ENCODE measurements at places on chromosomes 2 and 18.

GRCh38 chr2:237868631-237869342 lies 9.4 kb downstream of the RAMP1 start:
- no peak for DNase-seq

- DNase-seq: no peak
Observed at GRCh38 chr2:197211881-197212342, 98.7 kb downstream of the ANKRD44 start.

GRCh38 chr2:70789304-70790135 lies 923 bp downstream of the FIGLA start:
- DNase-seq: peak; percentile 40

DNA sequence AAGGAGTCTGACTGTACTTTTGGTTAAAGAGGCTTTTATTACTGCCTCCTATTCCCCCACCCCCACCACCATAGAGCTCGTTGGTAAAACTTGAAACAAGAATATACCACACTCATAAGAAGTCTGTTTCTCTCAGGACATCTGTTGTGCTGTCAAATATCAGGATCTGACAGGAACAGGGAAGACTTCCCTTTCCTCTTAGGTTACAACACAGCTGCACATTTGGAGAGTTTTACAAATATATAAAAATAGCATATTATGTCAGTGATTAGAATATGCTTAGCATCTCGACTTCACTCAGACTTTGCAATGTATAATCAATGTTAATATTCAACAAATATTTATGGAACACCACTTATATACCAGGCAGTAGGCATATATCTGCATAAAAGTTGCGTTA lies 439.6 kb upstream of the REG3G start:
- DNase-seq: no peak

DNA sequence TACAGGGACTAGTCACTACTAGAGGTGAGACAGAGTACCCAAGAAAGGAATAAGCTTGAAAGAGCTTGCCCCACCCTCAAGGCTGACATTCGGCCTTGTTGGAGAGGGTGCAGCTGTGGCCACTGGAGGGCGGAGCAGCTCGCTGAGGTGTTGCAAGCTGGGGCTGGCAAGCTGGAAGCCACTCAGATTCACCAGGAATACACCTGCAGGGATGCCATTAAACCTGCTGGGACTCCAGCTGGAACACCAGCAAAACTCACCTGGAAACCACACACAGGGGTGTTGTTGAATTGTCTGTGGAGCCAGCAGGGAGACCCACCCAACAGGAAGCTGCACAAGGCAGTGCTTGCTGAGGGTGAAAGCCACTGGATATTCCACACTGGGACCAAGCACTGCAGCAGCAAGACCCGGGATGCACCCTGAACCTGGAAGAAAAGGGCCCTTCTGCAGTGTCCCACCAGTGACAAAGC lies 26.1 kb downstream of the KCTD18 start:
- no peak for DNase-seq

GRCh38 chr2:120300385-120300784 lies 45.6 kb upstream of the INHBB start:
- no peak for DNase-seq

GRCh38 chr18:3281456-3282400 lies 19.8 kb downstream of the MYL12B start:
- no peak for DNase-seq

- DNase-seq: no peak
Observed at GRCh38 chr2:42359965-42360483, 993 bp downstream of the COX7A2L start.

GRCh38 chr2:29528891-29529520 lies 392.4 kb downstream of the ALK start:
- no peak for DNase-seq

DNA sequence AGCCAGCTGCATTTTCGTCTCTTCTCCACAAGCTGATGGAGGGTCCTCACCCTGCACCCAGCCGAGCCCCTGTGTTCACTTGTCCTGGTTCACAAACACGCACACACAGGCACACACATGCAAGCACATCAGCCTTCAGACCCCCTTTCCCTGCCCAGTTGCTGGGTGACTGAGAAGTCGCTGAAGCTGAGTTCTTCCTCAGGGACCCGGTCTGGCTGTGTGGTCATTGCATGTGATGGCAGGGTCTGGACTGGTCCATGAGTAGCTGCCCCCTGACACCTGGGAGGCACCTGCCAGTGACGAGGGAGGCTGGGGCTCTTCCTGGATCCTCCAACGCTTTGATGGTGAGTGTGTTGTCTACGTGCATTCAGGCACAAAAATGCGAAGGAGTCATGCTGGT lies 546.1 kb upstream of the SALL3 start:
- no peak for DNase-seq

DNA sequence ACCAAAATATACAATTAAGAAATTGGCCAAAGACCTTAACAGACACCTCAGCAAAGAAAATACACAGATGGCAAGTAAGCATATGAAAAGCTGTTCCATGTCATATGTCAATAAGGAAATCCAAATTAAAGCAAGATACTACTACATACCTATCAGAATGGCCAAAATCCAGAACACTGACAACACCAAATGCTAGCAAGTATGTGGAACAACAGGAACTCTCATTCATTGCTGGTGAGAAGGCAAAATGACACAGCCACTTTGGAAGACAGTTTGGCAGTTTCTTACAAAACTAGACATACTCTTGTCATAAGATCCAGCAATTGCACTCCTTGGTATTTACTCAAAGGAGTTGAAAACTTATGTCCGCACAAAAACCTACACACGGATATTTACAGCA lies 20.3 kb upstream of the DNAJC10 start:
- DNase-seq: no peak

DNA sequence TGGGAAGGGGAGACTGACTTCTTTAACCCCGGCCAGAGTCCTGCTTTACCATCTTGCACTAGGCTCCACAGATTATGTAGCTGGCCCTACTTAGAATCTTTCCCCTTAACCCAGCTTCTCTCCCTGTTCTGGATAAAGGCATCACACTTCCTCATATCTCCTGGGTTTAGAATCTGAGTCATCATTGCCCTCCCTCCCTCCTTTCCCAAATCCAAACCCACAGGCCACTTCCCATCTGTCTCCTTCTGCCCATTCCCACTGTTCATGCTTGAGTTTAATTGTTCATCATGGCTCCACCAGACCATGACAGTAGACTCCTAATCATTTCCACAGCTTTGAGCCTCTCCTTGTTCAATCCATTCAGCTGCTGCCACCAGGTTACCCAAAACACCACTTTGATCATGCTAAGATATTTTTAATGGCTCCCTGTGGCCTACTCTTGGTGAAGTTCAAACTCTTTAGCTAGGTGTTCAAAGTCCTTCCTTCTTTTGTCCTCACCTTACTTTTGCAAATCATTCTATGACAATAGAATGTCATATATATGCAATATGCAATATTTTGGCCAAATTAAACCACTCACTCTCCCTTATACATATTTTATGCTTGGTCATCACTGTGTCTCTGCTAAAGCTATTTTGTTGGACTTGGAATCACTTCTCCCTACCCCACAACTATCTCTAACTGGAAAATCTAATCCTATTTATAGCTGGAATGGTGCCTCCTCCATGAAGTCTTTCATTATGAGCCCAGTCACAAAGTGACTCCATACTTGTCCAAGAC lies 5.5 kb downstream of the PDE11A start:
- DNase-seq: no peak

GRCh38 chr2:217807753-217808152 lies 195.0 kb downstream of the TNS1 start:
- no peak for DNase-seq

DNA sequence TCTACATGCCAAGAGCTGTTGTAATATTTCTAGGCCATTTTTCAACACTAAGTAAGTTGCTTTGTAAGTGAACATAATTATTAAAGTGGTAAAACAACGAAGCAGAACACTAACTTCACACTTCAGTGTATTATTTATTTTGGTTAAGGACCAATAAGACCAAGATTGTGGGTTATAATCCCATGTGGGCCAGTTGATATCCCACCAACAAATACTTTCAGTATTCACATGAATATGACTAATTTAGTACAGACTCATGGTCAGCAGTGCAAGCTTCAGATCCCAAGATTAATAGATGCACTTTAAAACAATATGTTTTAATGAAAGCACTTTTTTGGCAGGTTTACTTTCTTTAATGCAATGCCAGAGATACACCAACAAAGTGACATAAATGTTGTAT lies 154.3 kb downstream of the LCLAT1 start:
- DNase-seq: no peak

DNA sequence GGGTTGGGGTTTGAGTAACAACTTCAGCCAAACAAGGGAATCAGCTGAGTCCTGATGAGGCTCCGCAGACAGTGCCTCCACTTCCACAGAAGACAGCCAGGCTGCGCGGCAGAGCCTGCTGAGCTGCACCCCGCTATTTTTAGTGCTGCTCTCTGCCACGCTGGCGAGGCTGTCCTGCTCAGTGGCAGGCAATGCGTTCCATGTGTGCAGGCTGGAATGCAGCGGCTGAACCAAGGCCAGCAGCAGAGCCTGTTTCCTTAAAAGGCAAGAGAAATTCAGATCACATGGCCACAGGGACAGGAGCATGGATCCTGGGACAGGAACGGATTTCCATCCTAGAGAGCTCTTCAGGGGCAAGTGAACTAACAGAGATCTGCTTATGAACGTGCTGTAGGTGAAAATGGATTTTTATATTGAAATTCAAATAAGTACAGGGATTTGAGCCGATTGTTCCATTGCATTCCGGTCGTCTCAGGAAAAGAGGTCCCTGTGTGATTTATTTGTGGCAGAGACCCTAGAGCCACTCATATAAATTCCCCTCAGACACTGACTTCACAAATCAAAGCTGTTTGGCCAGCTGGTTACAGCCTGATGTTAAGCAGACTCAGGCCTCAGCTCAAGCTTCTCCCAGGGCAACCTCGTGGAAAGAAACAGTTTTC lies 98.7 kb downstream of the COL6A3 start:
- no peak for DNase-seq

GRCh38 chr2:113073325-113073834 lies 5.6 kb downstream of the IL1F10 start:
- no peak for DNase-seq

DNA sequence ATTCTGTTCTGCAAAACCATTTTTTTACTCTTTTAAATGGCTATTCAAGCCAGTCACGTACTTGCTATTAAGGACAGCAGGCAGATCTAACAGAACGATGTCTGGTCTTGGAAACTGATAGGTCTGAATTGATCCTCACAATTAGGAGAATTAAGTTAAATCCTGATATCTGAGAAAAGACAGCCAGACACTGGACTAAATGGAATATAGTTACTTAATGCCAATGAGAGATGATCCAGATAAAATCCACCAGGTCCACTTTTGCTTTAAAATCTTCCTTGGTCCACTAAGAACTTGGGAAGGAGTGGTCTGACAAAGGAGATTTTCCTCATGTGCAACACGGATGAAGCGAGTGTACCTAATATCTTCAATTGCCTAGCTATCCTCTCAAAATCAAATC lies 86.9 kb downstream of the PLEKHM3 start:
- no peak for DNase-seq

DNA sequence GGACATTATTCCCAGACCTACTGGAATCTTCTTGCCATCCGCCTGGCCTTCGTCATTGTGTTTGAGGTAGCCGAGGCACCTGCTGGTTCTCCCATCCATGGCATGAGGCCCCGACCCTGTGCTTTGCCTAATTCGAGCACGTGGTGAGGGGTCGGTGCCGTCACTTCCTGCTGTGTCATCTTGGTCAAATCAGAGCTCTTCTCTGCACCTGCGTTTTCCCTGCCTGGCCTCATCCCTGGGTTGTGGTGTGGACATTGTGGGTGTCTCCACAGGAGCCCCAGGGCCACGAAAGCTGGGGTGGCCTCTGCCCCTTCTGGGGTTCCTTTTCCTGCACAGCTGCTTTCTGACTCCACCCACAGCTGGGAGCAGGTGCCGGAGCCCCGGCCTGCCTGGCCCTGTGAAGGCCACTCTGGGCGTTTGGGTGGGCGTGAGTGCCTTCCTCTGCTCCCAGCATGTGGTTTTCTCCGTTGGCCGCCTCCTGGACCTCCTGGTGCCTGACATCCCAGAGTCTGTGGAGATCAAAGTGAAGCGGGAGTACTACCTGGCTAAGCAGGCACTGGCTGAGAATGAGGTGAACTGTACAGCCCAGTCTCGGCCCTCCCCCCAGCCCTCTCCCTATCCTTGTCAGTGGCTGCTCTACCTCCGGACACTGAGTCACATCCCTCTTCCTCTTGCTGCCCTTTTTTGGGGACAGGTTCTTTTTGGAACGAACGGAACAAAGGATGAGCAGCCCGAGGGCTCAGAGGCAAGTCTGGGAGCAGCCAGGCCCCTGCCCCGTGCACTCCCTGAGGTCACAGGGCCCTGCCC lies 34.9 kb downstream of the ANO7 start:
- no peak for DNase-seq

DNA sequence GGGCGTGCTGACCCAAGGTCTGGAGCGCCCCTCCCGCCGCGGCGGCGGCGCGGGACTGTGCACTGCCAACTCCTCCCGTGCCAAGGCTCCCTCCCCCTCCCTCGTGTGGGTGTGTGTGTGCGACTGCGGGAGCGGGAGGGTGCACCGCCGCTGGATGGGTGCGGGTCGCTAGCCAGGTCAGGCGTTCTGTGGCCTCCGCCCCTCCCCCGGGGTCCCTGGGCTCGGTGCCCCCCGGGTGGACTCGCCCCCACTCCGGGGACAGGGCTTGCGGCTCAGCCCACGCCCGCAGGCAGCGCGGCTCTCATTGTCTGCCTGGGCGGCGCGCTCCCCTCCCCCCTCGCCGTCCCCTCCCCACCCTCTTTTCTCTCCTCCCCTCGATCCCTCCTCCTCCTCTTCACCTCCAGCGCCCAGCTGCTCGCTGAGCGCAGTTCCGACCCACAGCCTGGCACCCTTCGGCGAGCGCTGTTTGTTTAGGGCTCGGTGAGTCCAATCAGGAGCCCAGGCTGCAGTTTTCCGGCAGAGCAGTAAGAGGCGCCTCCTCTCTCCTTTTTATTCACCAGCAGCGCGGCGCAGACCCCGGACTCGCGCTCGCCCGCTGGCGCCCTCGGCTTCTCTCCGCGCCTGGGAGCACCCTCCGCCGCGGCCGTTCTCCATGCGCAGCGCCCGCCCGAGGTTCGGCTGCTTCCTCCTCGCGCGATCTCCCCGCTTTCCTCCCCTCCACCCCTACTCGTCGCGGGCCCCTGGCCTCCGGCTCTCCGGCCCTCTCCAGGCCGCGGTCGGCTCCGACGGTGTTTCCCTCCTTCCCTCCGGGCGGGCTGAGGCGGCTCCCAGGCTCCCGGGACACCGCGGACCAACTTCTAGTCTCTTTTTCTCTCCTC lies at the start of gene GATA6:
Gene GATA6, plus strand, starts transcription at position 579 of the 878 bp plus-strand sequence. CDS start 1,556 bp downstream, outside the sequence.
- DNase-seq: no peak

GRCh38 chr2:67834482-67834881 lies 228.3 kb downstream of the C1D start:
- DNase-seq: no peak

Data from stimulated activated CD8-positive, alpha-beta memory T cell treated with anti-CD3 and anti-CD28 coated beads, Interleukin-4, amount 100 ng/mL, for 4 hours (primary cell).